CD4-positive, alpha-beta T cell treated with Interleukin-21 for 1 hour (primary cell): ENCODE measurements at places on chromosomes 5 and 9.

DNA sequence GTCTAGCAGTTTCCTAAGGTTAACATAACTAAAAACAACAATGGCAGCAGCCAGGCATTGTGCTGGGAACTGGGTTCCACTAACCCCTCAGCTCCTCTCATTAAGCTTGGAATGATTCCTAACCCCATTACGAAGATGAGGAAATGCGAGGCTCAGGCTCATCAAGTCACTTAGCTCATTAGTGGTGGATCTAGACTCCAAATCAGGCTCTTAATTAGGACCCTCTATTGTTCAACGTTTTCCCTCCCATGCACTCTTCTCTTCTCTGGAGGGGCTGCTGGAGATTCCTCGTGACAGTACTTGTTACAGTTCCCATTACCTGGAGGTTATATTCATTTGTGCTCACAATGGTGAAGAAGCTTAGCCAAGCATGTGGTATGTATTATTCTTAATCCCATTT is 6.5 kb downstream of the TAS2R1 start:
- DNase-seq: no peak

- DNase-seq: peak; percentile 46
Observed at GRCh38 chr5:98769210-98769958, 4.1 kb upstream of the RGMB start.

- DNase-seq: no peak
Observed at GRCh38 chr5:106451998-106452397, 1218.7 kb downstream of the EFNA5 start.

- no peak for DNase-seq
Observed at GRCh38 chr5:87188391-87188790, 79.3 kb upstream of the RASA1 start.

GRCh38 chr9:97761056-97761598 is 64.0 kb upstream of the XPA start:
- no peak for DNase-seq

DNA sequence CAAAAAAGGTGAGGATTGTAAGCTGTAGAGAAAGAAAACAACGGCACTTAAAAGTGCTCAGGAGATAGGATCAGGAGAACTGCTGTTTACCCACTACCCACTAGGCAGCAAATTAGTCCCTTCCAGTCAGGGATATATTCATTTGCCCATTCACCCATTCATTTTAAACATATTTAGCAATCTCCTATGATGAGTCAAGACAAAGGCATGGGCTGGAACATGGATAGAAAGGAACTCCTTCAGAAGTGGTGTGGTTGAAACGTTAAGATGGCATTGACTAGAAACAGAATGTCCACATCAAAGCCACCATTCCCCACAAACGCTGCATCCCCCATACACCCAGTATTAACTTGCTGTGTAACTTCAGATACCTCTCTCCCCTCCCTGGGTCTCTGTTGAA is 225.7 kb downstream of the ASTN2 start:
- DNase-seq: no peak

GRCh38 chr5:43193181-43193893 is 1.3 kb downstream of the NIM1K start:
- peak; percentile 61 for DNase-seq

DNA sequence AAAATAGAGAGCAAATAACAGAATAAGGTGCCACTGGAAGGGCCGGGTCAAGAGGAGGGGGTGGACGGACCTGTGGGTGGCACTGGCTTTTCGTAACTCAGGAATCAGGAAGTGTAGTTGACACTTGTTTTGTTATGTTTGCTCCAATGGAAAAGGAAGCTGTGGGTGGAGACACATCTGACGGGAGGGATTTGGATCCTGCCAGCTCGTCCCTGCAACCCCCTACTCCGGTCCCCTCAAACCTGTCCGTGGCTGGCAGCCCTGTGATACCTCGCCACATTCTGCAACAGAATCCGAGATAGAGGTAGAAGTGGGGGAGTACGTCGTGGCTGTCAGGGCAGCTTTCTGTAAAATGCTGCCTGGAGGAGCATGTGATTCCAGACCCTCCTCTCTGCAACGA is 104.2 kb upstream of the IER5L start:
- no peak for DNase-seq

GRCh38 chr5:150186897-150187296 is 3.0 kb upstream of the SLC6A7 start:
- no peak for DNase-seq

- DNase-seq: no peak
Observed at GRCh38 chr5:3385991-3386519, 209.6 kb upstream of the IRX1 start.

GRCh38 chr9:4386819-4387218 is 87.0 kb upstream of the GLIS3 start:
- no peak for DNase-seq

DNA sequence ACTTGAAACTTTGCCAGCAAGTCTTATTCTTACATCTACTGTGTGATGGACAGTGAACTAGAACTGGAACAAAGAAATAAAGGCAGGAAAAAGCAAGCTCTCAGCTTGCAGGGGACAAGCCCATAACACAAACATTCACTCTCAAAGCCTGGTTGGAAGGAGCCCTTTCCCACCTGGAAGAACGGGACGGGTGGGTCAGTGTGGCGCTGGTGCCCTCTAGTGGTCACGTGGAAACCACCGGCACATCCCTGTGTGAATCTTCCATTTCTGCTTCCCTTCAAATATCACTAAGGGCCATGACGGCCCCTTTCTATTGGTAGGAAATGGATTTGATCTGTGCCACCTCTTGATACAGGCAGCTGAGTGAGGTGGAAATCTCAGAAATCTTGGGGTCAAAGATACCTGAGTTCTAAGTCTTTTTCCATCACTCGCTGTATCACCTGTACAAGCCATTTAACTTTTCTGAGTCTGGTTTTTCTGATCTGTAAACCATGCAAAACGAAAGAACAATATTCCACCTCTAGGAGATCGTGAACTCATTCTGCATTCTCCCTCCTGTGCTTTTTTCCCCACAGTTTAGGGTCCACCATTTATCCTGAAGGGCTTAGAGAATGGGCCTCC is 211.6 kb downstream of the MSX2 start:
- peak; percentile 13 for DNase-seq

- no peak for DNase-seq
Observed at GRCh38 chr9:77421506-77422265, 226.4 kb downstream of the GNA14 start.

- no peak for DNase-seq
Observed at GRCh38 chr9:117929868-117930267, 225.7 kb downstream of the TLR4 start.

- DNase-seq: no peak
Observed at GRCh38 chr5:32690153-32690552, 21.0 kb upstream of the NPR3 start.

GRCh38 chr5:71960195-71960594 is 147.1 kb upstream of the MAP1B start:
- DNase-seq: no peak

DNA sequence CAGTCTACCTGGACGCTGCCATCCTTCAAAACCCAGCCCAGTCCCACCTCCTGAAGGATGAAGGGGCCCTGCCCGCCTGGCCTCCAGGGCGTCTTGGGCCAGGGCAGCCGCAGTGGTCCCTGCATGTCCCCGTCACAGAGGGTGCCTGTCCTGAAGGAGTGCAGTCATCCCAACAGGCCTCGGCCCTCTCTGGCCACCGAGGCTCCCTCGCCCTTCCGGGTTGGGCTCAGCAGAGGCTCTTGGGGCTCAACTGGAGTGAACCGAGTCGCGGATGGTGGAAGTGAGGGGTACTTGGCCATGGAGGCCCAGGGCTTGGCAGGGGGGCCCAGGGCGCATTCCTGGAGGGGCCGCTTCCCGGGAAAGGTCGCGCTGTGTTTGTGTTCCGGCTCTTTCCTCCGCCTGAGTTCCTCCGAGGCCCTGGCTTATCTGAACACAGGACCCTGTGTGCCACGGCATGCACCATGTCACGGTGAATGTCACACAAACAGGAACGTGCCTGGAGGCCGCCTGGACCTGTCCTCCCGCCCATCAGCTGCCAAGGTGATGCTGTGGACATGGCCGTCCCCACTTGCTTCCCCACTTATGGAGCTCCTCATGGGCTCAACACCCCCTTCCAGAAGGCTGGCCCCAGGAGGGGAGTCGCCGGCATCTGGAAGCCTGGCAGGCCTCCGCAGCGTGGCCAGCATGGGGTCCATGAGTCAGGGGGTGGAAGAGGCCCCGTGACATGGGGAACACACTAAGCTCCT is 25.7 kb upstream of the OBP2B start:
- DNase-seq: no peak

DNA sequence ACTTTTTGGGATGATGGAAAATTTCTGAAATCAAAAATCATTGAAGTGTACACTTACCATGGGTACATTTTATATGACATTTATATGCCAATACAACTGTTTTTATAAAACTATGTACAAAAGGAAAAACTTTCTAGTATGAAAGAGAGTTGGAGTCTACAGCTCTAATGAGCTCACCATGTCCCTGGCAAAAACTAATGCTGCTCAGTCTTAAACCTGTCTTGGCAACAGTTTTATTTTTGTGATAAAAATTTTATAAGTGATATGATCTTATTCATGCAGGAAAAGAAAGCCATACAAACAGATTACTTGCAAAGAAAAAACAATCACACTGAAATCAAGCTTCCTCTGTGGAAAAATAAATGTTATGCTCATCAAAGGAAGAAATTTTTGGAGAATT is 78.9 kb upstream of the RASEF start:
- no peak for DNase-seq

GRCh38 chr5:63697811-63698210 is 264.4 kb downstream of the HTR1A start:
- DNase-seq: no peak

DNA sequence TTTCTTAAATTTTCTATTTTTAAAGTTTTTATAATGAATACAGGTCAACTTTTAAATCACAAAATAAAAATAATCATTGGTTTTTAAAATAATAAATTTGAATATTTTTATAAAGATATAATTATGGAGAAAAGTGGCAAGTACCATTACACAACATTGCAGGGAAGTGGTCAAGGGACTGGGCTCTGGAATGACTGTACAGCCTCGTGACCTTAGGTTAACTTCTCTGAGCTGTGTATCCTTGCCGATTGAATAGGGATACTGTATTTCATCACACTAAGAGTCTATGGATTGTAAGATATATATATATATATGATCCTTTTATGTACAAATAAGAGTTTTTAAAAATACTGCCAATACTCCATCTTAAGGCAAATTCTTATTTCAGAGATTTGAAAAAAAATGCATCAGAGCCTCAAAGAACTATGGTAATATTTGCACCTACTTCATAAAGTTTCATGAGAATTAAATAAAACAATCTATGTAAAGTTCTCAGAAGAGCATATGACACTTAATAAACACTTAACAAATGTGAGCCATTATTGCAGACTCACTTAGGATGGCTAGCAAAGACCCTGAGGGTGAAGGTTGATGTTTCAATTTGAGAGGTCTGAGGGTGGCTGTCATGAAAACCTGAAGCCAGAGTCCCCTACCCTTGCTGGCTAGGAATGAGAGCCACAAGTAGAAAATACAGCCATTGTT is 136.5 kb downstream of the CCDC192 start:
- no peak for DNase-seq

DNA sequence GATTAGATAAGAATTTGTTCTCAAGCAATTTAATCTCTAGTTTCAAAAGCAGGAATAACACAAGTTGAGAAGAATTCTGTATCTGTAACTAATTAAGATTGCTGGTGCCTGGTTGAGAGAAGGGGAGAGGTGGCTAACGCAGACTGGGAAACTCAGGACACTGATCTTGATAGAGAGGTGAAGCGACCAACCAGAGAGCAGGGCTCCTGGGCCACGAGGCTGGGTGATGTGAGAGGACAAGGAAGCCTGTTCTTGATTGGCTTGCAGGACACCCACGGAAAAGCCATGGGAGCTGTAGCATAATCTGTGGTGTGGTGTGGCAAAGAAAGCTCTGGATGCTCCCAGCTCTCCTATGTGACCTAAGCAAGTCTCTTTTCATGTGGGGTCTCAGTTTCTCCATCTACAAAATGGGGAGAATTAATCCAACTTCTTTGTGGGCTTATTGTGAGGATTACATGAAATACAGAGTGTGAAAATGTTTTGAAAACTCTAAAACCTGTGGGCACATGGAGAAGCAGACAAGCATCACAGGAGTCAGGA is 594.1 kb upstream of the BRINP1 start:
- no peak for DNase-seq

DNA sequence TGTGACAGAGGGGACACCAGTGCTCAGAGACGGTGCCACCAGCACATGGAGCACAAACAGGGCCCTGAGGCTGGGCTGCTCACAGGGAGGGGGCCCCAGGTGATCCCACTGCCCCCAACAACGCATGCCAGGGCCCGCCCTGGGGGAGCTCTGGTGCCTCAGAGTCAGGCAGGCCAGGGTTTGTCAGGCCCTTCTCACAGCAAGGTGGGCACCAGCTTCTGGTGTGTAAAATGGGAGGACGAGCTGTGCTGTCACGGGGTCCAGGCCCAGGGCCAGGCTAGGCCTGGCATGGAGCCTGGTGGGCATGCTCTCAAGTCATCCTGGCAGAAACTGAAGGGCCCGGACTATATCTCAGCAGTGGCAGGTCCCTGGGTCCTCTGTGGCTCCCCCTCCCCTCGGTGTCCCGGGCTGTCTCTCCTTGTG is 34.5 kb downstream of the PRRT1B start:
- no peak for DNase-seq

DNA sequence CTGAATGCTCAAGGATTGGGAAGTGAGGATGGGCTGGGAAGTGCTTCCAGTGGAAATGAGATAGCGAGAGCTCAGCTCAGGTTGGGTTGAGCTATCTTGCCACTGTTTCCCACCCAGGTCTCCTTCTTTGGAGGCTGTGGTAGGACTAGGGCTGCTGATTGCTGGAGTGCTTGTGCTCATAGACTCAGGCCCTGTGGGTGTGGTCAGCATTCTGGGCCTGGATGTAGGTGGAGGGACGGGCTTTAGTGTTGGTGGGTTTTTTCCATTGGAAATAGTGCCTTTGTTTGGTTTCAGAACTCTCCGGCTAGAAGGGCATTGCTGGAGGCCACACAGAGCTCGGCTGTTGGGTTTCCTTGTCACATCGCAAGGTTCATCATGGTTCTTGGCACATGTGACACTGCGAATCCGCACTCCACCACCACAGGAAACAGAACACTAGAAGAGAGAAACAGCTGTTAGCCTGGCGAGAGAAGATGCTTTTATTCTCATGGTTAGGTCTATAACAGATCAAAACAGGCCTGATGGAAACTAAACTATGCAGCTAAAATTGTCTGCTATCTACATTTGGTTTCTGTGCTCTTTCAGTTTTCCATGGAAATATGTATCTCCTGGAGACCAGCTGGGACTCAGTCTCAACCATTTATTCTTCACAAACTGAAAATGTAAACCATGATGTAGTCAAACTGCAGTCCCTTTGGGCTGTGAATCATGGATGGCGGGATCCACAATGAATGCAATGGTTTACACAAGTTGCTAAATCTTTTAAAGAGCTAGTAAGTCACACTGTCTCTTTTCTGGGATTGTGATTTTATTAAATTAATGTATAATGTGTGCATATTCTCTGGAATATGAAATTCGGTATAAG is 136.2 kb downstream of the TARS1 start:
- DNase-seq: no peak

- no peak for DNase-seq
Observed at GRCh38 chr5:16593013-16593412, 23.8 kb downstream of the RETREG1 start.

- no peak for DNase-seq
Observed at GRCh38 chr5:109105631-109106267, 304.0 kb downstream of the PJA2 start.
